Activated naive CD4-positive, alpha-beta T cell treated with anti-CD3 and anti-CD28 coated beads for 36 hours (primary cell): ENCODE measurements at places on chromosomes 3 and 15. TPM values are rescaled to one million over a fixed set of nuclear protein-coding genes. Genes with fewer than 3 reads are reported as not detected.

Gene COL6A5
- not detected for total RNA-seq

Gene CHDH
- 0.12 TPM for total RNA-seq

Gene WHAMM
- total RNA-seq, result 5.7 TPM

Gene STRIT1
- not detected for total RNA-seq

Gene FGF12
- not detected for total RNA-seq

Gene EXD1
- not detected for total RNA-seq

Gene ALS2CL
- 5.1 TPM for total RNA-seq

Gene RASGRF1
- total RNA-seq, result not detected

Gene IGDCC3
- total RNA-seq, result not detected

Gene GP9
- not detected for total RNA-seq

Gene C3orf38
- total RNA-seq, result 16.0 TPM

Gene CORO2B
- not detected for total RNA-seq

Gene IL20RB
- total RNA-seq, result 0.59 TPM

Gene TMC3
- not detected for total RNA-seq

Gene GORASP1
- total RNA-seq, result 19.0 TPM

Gene NCEH1
- total RNA-seq, result 3.5 TPM

Gene DCLK3
- total RNA-seq, result not detected
